Effector CD8-positive, alpha-beta T cell (primary cell): ENCODE measurements at places on chromosomes 3 and 15.

DNA sequence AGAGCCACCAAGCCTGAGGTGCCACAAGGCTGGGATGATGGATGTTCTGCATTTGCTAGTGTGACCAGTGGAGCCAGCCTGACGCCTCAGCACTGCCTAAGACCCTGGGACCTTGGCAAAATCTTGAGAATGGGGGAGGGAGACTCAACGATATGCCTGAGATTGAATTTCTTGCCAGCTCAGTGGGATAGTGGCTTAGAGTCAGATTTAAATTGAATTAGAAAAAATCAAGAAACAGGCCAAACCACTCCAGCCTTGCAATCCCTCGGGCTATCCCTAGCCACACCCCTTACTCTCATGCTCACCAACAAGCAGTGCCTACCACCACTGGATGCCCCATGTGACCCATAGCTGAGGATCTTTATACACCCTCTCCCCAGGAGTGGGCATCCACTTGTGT is 18.7 kb upstream of the PDE8A start:
- DNase-seq, result no peak

- DNase-seq, result no peak
Observed at GRCh38 chr3:192352142-192352541, 375.2 kb downstream of the FGF12 start.

GRCh38 chr15:68794863-68795262 is 25.8 kb downstream of the ANP32A start:
- DNase-seq, result no peak

DNA sequence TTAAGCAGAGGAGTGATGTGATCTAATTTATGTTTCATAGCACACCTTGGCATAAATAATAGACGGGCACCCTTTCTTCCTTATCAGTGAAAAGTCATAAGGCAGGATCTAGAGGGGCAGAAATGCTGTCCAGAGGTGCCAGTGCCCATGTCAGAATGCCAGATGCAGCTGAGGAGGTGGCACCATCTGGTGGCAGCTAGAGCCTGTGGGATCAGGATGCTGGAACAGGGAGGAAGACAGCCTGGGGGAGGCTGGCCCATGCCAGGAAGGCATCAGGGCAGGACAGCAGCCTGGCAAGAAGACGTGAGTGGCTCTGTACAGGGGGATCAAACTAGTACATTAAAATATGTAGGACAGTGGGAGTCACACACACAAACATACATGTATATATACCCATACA is 16.5 kb downstream of the MYH15 start:
- DNase-seq, result no peak

DNA sequence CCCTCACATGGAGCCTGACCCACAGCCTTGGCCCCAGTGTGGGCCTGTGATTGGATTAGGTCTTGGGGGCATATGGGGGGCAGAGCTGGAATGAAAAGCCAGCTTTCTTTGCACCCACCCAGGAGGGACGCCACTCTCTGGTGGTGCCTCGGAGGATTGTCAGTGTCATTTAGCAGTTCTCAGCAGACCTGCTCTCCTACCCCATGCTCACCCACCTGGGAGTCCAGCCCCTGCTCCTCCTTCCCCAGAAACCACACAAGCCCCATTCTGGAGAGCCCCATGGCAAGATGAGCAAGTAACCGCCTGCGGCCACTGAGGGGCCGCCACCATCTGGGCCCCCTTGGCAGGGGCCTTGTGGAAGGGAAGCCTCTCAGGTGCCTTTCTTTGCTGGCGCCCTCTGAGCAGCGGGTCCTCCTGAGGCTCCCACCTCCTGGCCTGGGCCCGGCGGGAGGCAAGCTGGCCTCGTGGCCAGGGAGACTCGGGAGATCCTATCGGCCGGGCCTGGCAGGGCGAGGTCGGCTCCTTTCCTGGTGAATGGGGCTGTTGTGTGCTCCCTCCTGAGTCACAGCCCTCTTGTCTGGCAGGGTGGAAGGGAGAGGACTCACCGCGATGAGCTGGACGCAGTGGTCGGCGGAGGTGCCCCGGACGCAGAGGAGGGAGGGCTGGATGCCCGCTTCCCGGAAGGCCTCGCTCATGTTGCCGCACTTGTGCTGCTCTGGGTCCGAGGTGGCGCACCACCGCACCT is 2.3 kb downstream of the MELTF start:
- DNase-seq, result no peak

- no peak for DNase-seq
Observed at GRCh38 chr3:123773681-123774431, 110.3 kb downstream of the MYLK start.

DNA sequence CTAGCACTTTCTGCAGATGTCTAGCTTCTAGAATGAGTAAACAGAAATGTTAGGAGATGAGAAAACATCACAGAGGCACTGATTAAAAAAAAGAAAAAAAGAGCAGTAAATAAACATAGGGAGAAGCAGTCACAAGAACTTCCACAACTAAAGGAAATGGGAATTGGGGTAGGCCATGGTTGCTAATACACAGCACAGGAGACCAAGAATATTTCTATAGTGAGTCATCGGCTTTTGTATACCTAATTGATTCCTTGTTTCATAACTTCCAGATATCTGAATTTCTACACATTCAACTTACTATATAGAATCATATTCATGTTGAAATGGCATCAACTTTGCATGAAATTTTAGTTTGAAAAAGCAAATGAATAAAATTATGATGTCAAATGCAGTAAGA is 47.3 kb upstream of the TCF12 start:
- DNase-seq, result no peak

GRCh38 chr3:61715886-61716527 is 154.6 kb downstream of the PTPRG start:
- DNase-seq, result no peak

DNA sequence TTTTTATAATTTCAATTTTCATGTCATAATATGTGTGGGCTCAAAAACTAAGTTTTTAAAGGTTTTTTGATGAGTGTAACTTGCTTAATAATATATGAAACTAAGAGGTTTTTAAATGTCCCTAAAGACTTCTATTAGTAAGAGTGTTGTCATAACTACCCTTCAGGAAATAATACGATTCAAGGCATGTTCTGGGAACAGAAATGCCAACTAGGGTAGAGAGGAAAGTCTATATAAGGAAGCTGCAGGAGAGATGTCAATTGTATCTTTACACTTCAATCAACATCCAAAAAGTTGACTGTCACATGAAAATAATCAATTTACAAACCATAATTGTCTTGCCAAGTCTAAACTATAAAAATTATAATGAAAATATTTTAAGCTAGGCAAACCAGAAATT is 76.3 kb downstream of the SMARCC1 start:
- no peak for DNase-seq

DNA sequence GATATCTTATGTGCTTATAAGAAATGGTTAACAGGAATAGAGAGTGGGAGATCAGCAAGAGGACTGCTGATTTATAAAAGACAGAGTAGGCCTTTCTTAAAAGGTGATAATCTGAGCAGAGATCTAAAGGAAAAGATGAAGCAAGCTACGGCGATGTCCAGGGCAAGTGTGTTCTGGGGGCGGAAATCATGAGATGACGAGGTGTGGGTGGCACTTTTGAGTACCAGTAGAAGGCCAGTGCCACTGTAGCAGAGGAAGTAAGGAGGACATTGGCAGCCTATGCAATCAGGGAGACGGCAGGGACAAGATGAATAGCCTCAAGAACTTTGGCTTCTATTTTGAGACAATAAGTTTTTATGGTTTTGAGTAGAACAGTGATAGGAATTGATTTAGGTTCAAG is 492.4 kb downstream of the FHIT start:
- DNase-seq, result no peak

- no peak for DNase-seq
Observed at GRCh38 chr15:95485367-95485766, 845.1 kb upstream of the NR2F2 start.
